ENCODE measurements at places on chromosomes 3 and 15.

GRCh38 chr3:24854748-24855147 is 360.1 kb upstream of the THRB start:
- H3K36me3 ChIP-seq: no peaks in the 10 kb centered on the region
- peaks cover 18% of the 10 kb centered on the region for H3K4me1 ChIP-seq
- no peak overlapping the region for H3K4me3 ChIP-seq
- H3K27me3 ChIP-seq: no peaks in the 10 kb centered on the region
- DNase-seq: no peak

GRCh38 chr15:29364426-29365078 is 94.9 kb upstream of the NSMCE3 start:
- no peaks in the 10 kb centered on the region for H3K4me1 ChIP-seq
- H3K36me3 ChIP-seq: peaks cover 8% of the 10 kb centered on the region
- H3K4me3 ChIP-seq: no peak overlapping the region
- peaks cover 3% of the 10 kb centered on the region for H3K27me3 ChIP-seq
- H3K27ac ChIP-seq: no peak overlapping the region

GRCh38 chr15:65183865-65184159 is 1.3 kb downstream of the CLPX start:
- no peak for DNase-seq
- no peak overlapping the region for H3K27ac ChIP-seq
- H3K4me1 ChIP-seq: peaks cover 27% of the 10 kb centered on the region
- H3K4me3 ChIP-seq: peak overlapping the region; percentile 97
- H3K36me3 ChIP-seq: no peaks in the 10 kb centered on the region
- H3K27me3 ChIP-seq: no peaks in the 10 kb centered on the region

- peak; percentile 51 for DNase-seq
- H3K27ac ChIP-seq: no peak overlapping the region
- peaks cover 62% of the 10 kb centered on the region for H3K27me3 ChIP-seq
- no peaks in the 10 kb centered on the region for H3K4me1 ChIP-seq
- H3K4me3 ChIP-seq: no peak overlapping the region
- no peaks in the 10 kb centered on the region for H3K36me3 ChIP-seq
Measured at GRCh38 chr3:3196148-3196861, 16.8 kb upstream of the CRBN start.

DNA sequence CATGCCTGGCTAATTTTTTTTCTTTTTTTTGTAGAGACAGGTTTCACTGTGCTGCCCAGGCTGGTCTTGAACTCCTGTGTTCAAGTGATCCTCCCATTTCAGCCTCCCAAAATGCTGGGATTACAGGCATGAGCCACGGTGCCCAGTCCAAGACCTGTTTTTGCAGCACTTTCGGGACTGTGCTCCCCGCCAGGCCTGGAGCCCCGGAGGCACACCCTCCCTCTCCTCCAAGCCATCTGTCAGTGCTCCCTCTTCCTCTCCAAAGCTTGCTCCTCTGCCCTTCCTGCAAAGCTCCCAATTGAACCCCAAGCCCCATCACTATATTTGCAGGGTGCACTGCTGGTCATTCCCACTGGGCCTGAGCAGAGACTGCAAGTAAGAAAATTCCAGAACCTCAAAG is 98.1 kb downstream of the CORO2B start:
- H3K36me3 ChIP-seq: no peaks in the 10 kb centered on the region
- no peak overlapping the region for H3K27ac ChIP-seq
- H3K4me1 ChIP-seq: peaks cover 32% of the 10 kb centered on the region
- H3K27me3 ChIP-seq: no peaks in the 10 kb centered on the region

DNA sequence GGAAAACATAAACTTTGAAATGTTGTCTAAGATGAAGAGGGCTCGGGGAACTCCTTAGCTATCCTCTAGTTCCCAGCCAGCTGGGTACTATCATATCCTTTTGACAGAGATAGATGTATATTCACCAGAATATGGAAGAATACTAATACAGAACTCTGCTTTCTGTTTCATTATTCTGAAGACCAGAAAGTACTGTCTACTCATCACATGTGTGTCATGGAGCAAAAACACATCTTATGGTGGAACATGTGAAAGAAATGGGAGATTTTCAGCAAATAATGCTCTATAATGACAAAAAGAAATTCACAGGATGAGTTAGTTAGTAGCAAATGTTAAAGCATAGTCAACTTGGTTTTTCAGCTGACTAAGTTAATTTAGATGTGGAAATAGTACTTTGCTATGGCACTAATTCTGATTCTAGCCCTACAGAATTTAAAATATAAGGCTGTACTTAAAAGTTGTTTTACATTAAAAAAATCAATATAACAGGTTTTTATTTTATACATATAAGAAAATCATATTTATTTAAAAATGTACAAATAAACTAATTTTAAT is 16.5 kb downstream of the ISL2 start:
- no peaks in the 10 kb centered on the region for H3K36me3 ChIP-seq
- no peak overlapping the region for H3K4me3 ChIP-seq
- no peaks in the 10 kb centered on the region for H3K4me1 ChIP-seq
- peaks cover 58% of the 10 kb centered on the region for H3K27me3 ChIP-seq

Measured in neural crest cell (in vitro differentiated cells).